Left cardiac atrium (tissue), 4 donors: ENCODE measurements at places on chromosomes 7 and 10. TPM values are rescaled to one million over a fixed set of nuclear protein-coding genes. Genes with fewer than 3 reads are reported as not detected.

Gene FFAR4
- 1.4 TPM for total RNA-seq

Gene FEZF1
- total RNA-seq: not detected

Gene NRG3
- total RNA-seq: 0.21 TPM

DNA sequence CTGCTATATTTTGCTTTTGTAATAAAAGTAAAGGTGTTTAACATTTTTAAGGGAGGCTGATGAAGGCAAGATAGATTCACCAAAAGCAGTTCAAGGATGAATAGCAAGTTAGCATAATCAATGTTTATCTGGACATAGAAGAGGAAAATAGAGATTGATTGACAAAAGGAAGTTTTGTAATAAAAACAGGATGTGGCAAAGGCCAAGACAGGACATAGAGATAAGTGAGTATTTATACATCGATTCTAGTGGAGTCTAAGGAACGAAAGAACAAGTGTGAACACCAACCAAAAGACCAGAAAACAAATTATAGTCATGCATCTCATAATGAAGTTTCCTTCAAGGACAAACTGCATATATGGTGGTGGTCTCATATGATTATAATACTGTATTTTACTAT is 123.8 kb downstream of the CCDC71L start:
- DNase-seq: no peak

DNA sequence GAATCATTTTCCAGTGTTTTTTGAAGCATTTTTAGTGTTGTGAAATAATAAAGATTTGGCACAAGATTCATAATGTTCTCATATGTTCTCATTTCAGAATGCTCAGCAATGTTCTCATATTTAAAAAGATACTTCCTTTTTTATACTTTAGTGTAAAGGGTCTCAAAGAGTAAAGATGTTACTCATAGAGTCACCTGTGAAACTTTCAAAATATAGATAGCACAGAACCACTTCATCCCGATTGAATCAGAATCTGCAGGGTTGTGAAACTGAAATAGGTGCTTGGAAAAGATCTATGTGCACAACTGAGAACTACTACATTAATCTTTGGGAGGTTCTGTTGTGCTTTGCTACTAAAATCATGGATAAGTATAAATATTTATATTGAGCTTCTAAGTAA is 144.7 kb downstream of the MDFIC start:
- no peak for DNase-seq
